Islet precursor cell (in vitro differentiated cells): ENCODE measurements at places on chromosomes 1 and 21.

DNA sequence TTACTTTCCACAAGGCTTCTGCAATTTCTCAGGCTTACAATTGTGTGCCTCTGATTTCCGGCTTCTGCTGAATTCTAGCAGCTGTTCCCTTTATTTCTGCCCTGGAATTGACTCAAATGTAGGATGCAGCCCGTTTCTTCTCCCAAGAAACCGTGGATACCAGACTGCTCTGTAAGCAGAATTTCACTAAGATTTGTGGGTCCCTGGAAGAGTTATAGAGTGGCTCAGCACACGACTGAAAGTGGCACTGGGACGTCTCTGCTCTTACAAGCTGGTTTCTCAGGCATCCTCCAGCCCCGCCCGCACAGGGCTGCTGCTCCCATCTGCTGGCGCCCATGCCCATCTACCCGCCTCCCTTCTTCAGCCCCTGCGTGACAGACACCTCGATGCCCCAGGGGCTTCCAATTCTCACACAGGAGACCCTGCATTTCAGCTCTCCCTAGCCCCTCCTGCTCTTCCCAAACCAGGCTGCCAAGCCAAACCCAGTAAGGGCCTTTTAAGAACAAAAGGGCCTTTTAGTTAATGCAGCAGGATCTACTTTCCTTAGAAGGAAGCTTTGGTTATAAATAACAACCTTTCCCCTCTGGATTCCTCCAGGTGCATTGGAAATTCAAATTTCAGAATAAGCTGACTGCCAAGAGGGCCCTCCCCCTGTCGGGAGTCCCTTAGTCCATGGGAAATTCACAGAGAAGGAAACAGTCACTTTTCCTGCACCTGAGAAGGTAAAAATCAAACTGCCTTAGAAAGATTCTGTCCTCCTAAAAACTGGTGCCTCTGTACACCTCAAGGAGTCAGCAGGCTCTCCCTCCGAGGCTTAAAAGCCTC lies 45.4 kb upstream of the TENT5B start:
- peak; percentile 60 for DNase-seq

GRCh38 chr1:53459321-53460175 lies at the start of gene DMRTB1:
DMRTB1 (plus strand) TSS chr1:53459399; CDS start chr1:53459454, 55 bp downstream.
- no peak for DNase-seq

- DNase-seq, result no peak
These were observed 18.0 kb upstream of the EEIG2 start for GRCh38 chr1:108541861-108542260.

- DNase-seq, result no peak
These were observed 130.4 kb upstream of the DNAH14 start for GRCh38 chr1:224799083-224799482.

DNA sequence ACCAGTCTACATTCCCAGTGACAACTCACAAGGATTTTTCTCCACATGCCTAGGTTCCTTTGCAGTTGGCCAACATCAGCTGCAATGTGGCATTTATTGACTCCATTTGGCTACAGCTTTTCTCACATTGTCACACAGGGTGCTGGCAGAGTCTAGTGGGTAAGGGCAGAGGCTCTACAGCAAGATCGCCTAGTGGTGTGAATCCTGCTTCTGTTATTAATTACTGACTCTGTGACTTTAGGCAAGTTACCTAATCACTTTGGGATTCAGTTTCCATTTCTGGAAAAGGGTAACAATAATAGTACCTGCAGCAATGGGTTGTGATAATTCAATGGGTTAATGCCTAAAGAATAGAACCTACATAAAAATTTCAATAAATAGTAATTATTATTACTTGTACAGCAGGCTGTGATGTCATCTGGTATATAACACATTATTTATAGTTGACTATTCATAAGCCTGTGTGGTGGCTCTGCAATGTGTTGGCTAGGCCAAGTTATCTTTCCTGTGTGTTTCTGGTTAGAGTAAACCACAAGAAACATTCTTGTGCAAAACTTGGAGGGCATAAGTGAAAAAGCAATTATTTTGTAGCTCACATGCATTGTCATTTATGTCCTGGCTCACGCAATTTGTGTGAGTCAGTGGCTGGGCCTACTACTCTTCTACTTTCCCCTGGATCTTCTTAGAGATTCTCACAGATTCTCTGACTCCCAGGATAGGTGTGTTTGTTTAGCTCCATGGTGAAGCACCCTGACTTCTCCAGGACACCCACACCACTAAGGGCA lies 59.5 kb downstream of the PTGS2 start:
- DNase-seq, result no peak

- peak; percentile 31 for DNase-seq
These were observed 65.9 kb downstream of the LAMC2 start for GRCh38 chr1:183251959-183252450.

- peak; percentile 84 for DNase-seq
These were observed 5.2 kb downstream of the H6PD start for GRCh38 chr1:9239622-9240401.

- no peak for DNase-seq
These were observed 105.1 kb upstream of the L1TD1 start for GRCh38 chr1:62089570-62089969.
